GM04503 (cell line): ENCODE measurements at places on chromosomes 11 and 22.
A peak's percentile ranks its signal among the peaks of the same experiment; 100 is the strongest.

DNA sequence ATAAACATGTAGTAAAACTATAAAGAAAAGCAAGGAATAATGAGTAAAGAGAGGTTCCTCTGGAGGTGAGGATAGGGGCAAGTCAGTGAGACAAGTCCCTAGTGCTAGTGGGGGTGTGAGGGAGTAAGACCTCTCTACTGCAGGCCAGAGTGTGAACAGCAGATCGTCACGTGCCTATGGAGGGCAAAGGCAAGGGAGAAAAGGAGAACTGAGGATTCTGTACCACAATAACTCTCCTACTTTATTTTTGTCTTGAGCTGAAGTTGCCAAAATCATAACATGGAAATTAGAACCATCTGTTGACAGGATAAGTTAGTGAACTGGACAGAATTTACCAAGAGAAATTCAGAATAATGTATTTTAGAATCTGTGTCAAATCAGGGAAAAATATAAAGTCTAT lies 77.6 kb downstream of the ENTHD1 start:
- DNase-seq = no peak

- DNase-seq = no peak
These were observed 34.6 kb upstream of the CEP126 start for GRCh38 chr11:101880222-101880621.

GRCh38 chr22:19525116-19525660 lies 978 bp upstream of the CLDN5 start:
- no peak for DNase-seq

- no peak for DNase-seq
These were observed 1336.9 kb downstream of the BRD1 start for GRCh38 chr22:48490500-48491411.

- DNase-seq = peak; percentile 60
These were observed 412.7 kb downstream of the ETS1 start for GRCh38 chr11:128174465-128175291.

DNA sequence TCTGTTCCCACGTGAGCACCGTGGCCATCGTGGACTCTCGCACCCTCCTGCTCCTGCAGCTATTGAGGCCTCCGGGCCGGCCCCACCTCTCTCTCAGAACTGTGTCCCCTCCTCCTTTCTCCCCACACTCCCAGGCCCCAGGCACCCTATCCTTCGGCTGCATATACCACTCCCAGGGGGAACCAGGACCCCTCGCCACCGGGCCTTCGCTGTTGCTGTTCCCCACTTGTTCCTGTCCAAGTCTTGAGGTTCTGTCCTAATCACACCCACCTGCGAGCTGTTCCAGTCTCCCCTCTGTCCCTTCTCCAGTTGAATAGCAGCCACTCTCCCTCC lies 43.0 kb upstream of the CDON start:
- no peak for DNase-seq

- DNase-seq = no peak
These were observed 886.4 kb downstream of the BRD1 start for GRCh38 chr22:48941033-48941902.

- peak; percentile 86 for DNase-seq
These were observed 121.5 kb downstream of the CD44 start for GRCh38 chr11:35260342-35260985.

GRCh38 chr11:123451183-123451781 lies 21.2 kb downstream of the GRAMD1B start:
- no peak for DNase-seq
